GOT3 (cell line): ENCODE measurements at places on chromosomes 12 and 14.

GRCh38 chr14:106044949-106045596 is 518.7 kb downstream of the TMEM121 start:
- no peak for DNase-seq

DNA sequence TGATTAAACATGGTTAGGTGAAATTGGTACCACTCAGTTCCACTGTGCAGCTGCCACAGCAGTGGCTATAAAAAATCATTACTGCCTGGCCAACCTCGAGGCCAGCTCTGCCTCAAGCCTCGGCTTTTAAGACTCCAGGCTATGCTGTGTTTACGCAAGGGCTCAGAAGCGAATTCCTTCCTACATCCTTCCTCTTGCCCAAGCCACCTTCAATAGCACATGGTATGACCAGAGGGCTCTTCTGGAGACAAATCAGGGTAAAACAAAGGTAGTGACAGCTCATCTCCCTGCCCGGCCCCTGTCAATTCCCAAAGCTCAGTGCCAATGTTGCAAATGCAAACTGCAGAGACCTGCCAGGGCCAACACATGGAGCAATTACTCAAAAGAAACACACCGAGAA is 31.9 kb downstream of the NUAK1 start:
- DNase-seq: no peak

DNA sequence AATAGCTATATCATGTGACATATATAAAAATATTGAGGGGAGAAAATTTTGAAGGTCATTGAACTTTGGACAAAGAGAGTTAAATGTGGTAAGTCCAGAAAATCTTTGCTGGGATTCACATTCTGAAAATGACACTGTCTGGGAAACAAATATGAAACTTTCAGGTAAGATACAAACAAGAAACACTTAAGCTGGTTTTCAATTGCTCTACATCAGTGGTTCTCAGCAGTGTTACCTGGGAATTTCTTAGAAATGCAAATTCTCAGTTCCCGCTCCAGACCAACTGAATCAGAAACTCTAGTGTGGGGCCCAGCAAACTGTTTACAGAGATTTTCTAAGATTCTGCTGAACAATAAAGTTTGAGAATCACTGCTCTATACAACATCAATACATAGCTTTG is 3.6 kb upstream of the CDK17 start:
- DNase-seq: no peak

DNA sequence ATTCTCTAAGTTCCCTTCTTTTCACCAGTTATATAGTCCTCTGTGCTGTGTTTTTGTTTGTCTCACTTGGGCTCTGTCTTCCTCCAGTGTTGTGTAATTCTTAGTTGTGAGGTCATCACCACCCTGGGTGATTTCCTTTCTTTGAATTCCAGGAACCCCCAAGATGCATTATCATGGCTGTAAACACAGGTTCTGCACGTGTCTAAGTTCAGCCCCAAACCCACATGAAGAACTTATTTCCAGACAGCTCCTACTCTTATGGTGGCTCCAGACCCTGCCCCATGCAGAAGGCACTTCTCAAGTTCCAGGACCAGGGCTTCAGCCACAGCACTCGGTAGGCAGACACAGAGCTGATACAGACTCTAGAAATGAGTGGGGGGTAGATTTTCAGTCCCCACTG is 560.5 kb downstream of the BCL11B start:
- DNase-seq: no peak

GRCh38 chr14:75832621-75833297 is 149.0 kb downstream of the TGFB3 start:
- DNase-seq: no peak

DNA sequence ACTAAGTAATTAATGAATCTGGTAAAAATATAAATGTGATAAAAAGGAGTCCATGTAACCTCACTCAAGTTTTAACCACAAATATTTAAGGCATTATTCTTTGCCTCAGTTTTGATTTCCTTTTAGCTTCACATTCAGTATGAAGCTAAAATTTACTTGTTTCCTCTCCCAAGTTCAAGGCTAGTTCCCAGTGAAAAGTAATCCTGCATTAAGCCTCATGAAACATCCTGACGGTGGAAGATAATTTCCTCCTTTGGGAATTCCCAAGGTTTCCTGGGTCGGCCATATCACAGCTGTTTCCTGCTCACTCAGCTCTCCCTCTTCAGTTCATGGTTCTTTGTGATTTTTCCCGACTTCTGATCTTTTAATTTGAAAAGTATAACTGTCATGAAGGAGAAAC is 1256.8 kb upstream of the FLRT2 start:
- DNase-seq: no peak

DNA sequence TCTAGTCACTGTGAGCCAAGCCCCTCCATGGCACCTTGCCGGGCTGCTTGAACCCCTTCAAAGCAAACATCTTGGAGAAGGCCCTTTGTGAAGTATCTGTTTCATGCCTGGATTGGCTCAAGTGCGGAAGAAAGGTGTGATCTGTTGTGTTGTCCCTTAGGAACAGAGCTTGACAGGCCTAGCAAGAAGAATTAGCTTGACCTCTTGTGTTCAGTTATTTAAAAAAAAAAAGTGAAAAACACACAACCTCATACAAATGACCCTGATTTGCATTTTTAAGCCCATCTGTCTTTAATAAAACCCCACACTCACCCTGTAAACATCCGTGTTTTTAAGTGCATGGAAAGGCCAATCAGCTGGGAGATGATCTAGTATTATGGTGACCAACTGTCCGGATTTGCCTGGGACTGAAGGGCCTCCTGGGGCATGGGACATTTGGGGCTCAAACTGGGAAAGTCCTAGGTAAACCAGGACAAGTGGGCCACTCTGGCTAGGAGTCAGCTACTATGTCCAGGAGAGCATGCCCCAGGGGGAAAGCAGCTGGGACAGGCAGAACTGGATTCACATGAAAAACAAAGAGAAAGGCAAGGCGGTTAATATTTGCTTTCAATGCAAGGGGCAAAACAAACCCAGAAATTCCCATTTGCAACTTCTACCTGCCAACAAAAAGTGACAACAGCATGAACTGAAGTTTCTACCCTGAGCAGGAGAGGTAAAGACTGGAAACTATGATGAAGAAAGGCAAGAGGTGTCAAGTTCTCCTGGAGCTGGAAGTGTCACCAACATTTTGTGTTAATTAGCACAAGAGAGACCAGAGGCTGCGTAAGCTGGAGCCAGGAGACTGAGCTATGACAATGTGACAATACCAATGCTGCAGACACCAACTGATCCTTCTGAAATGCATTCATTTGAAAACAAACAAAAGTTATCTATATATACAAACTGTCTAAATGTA is 78.6 kb downstream of the CLMN start:
- no peak for DNase-seq
